ENCODE measurements at places on chromosomes 5 and 9. TPM values are rescaled to one million over a fixed set of nuclear protein-coding genes. Genes with fewer than 3 reads are reported as not detected.

The COL5A1 gene
- total RNA-seq = not detected

GRCh38 chr5:56608217-56608925 lies 207.0 kb upstream of the MAP3K1 start:
- no peak overlapping the region for H3K27ac ChIP-seq
- no peaks in the 10 kb centered on the region for H3K27me3 ChIP-seq
- H3K4me3 ChIP-seq = no peak overlapping the region
- peak; percentile 33 for DNase-seq

DNA sequence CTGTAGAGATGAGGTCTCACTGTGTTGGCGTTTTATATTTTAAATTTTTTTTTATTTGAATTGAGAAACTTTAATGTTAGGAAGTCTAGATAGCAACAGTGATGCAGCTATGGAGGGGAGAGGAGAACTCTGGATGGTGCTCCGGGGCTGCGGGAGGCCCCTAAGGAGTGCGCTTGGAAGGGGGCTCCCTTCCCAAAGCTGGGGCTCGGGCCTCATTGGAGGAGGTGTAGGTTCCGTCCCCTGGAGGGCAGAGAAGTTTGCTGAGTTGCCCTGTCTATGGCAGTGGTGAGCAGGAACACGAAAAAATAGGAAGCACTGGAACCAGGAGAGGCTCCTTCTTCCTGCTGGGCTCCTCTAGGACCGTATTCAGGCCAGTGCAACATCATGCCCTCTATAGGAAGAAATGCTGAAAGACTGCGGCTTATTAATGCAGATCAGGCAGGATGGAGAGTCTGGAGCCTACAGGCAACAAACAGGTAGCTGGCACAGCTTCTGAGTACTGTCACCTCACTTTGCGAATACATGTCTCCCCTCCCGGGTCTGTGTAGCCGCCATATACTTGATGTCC lies 16.1 kb downstream of the AHRR start:
- no peak overlapping the region for H3K27ac ChIP-seq
- DNase-seq = no peak
- H3K4me1 ChIP-seq = no peaks in the 10 kb centered on the region
- H3K27me3 ChIP-seq = no peaks in the 10 kb centered on the region

- H3K36me3 ChIP-seq = no peaks in the 10 kb centered on the region
- H3K27me3 ChIP-seq = no peaks in the 10 kb centered on the region
- H3K4me3 ChIP-seq = no peak overlapping the region
- H3K4me1 ChIP-seq = no peaks in the 10 kb centered on the region
- H3K27ac ChIP-seq = no peak overlapping the region
These were observed 98.2 kb upstream of the RPS23 start for GRCh38 chr5:82376307-82376706.

DNA sequence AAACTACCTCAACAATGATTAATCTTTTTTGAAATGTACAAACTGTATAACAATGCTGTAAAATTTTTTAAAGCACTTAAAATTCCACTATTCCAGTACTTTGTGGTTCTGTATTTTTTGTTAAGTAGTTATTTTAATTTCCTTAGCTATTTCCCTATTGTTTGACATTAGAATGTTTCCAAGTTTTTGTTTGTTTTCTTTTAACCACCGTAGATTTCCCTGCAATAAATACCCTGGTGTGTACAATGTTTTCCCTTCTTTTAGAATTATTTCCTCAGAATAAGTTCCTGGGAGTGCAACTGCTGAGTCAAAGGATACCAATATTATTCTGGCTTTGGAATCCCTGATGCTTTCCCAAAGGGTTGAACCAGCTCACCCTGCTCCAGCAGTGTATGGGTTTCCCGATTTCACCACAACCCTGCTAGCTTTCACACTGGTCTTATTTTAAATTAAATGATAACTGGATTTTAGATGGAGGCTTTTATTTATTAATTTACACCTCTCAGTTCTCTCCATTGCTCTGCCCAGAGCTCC lies 20.6 kb upstream of the ANGPTL2 start:
- H3K27me3 ChIP-seq = no peaks in the 10 kb centered on the region
- H3K4me3 ChIP-seq = no peak overlapping the region
- H3K36me3 ChIP-seq = no peaks in the 10 kb centered on the region
- no peaks in the 10 kb centered on the region for H3K4me1 ChIP-seq
- no peak for DNase-seq

DNA sequence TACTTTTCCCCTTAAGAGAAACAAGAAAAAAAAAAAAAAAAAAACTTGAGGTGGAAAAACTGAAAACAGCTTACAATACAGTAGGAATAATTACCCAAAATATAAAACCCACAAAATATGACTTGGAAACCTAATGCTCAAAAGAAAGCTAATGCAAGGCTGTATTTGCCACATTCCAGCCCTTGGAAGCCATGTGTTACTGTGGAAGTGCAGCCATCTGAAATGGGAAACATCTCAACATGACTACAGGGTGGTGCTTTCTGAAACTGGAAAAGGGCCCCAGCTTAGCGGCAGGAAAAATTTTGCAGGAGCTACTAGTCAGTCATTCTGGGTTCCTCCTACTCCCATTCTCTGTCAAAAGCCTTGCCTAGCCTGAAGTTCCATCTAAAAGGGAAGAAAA lies 20.4 kb downstream of the CDK5RAP2 start:
- H3K27ac ChIP-seq = no peak overlapping the region
- H3K4me1 ChIP-seq = peaks cover 4% of the 10 kb centered on the region
- no peaks in the 10 kb centered on the region for H3K27me3 ChIP-seq
- DNase-seq = no peak

Measured in B cell (primary cell).